ENCODE measurements at places on chromosomes 16 and 17.

- DNase-seq: no peak
Observed at GRCh38 chr17:82902972-82903874, 63.4 kb upstream of the ZNF750 start.

DNA sequence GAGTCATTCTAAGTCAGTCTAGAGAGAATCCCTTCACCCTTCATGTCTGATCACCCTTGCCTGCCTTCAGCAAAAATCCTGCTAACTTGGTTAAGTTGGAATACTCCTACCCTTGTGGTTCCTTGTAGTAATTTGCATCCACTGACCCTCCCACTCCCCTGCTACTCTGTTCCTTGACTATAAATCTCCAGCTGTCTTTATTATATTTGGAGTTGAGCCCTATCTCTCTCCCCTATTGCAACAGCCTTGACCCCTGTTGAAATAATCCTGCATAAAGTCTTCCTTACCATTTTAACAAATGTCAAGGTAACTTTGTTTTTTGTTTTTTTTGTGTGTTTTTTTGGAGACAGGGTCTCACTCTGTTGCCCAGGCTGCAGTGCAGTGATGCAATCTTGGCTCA is 590.1 kb downstream of the WWOX start:
- DNase-seq: no peak

- DNase-seq: no peak
Observed at GRCh38 chr17:38354466-38354865, 2.8 kb downstream of the SOCS7 start.

DNA sequence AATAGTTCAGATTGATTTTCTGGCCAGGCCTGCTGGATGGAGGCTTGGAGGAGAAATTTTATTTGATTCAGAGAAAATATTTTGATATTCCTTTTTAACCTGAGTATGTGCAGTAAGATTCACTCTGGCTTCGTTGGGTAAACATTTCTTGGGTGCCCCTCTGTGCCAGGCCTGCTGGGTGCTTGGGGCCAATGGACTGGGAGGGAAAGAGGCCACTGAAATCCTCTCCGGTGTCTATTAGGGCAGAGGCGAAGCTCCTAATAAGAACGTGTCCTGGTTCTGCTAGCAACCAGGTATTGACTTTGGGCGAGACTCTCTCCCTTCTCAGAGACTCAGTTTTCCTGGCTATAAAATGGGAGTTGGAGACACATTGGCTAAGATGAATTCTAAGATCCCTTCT is 122.5 kb downstream of the CYLD start:
- DNase-seq: no peak

DNA sequence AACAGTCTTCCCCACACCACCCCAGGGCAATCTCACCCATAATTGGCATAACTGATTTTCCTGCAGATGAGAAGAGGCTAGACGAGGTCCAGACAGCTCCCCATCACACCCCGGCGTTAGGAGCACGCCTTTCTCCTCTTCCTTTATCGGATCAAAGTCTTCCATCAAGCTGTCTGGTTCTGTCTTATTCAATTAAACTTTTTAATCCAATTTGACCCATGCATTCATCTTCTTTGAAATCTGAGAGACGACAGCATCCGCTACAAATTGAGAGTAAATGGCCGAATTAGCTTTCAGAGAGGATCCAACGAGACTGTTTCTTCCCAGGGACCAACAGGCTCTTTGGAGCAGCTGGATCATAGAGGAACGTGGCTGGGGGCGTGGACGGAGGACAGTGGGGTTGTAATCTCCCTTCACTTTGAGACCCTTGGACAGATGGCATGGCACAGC is 44.4 kb upstream of the GPRC5B start:
- DNase-seq: no peak

- no peak for DNase-seq
Observed at GRCh38 chr17:15943971-15944758, 765 bp upstream of the ADORA2B start.

DNA sequence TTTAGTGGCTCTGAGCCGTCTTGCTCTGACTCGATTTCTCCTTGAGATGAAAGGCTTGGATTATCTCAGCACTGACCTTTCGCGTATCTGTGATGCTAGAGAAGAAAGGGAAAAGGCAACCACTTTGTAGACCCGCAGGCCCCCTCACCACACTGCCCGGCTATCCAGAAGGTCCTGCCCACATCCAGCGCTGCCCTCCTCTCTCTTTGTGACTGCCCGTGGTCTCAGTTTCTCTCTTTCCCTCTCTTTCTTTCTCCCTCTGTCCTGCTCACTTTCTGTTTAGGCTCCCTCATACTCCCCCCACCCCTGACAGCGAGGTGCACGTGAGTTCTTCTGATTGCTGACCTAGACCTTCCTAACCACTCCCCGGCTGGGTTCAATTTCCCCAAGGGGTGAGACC is 12.8 kb upstream of the TBX21 start:
- DNase-seq: no peak

GRCh38 chr16:87881324-87882200 is 12.3 kb upstream of the SLC7A5 start:
- DNase-seq: no peak

GRCh38 chr17:10034719-10035475 is 129.8 kb upstream of the RCVRN start:
- no peak for DNase-seq

GRCh38 chr17:19546289-19547065 is 12.8 kb downstream of the SLC47A1 start:
- no peak for DNase-seq

- no peak for DNase-seq
Observed at GRCh38 chr16:2840914-2841313, 10.8 kb downstream of the ZG16B start.

DNA sequence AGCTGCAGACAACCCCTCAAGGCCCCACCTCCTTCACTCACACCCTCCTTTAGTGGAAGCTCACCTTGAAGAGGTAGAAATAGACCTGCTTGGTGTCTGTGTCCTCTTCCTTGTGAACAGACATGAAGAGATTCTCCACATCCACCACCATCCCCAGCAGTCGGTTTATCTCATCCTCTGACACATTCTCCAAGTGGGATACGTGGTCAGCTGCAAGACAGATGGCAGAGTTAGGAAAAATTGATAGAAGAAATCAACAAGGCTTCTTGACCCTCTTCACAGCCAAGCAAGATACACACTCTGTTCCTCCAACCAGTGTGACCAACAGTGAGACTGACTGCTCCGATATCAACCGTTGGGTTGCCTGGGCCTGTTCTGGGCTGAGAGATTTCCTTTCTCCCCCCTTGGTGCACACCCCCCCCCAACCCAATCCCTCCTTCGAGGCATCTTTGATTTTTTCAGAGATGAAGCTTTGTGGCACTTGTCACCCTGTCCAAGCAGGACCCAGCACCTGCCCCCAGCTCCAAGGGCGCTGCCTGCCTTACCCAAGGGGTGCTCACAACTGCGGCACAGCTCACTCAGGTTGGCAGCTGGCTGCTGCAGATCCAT is 902 bp downstream of the KAT2A start:
- no peak for DNase-seq
